ENCODE measurements at places on chromosomes 7 and 10. TPM values are rescaled to one million over a fixed set of nuclear protein-coding genes. Genes with fewer than 3 reads are reported as not detected.
A peak's percentile ranks its signal among the peaks of the same experiment; 100 is the strongest.

DNA sequence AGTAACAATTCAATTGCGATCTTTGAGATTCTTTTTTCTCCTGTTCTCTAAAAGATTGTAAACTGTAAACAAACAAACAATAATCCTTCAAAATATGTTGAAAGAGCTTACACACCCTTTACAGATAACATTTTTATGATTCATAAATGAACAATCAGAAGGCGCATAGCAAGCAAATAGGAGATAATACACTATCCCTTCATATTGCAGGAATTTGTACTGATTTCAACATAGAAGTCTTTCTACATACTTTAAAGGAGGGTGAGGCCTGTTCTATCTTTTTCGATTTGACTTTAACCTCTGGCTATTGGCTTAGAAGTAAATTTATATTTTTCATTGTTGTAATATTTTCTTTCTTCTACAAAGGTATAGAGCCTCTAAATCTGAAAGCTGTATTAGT is 57.2 kb downstream of the TFEC start:
- no peak for DNase-seq

DNA sequence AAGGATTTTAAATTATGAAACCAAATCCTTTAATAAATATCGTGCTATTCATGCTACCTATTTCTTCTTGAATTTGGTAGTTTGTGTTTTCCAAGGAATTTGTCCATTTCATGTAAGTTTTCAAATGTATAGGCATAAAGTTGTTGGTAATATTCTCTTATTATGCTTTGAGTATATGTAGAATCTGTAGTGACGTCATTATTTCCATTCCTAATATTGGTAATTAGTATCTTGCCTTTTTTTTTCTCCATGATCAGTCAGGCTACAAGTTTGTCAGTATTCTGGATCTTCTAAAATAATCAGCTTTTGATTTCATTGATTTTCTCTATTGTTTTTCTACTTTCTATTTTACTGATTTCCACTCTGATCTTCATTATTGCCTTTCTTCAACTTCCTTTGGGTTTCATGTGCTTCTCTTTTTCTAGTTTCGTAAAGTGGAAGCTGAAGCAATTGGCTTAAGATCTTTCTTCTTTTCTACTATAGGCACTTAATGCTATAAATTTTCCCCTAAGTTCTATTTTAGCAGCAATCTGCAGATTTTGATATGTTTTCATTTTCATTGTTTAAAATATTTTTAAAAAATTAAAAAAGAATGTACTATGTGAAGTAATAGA is 156.5 kb upstream of the HDAC9 start:
- no peak for DNase-seq

The ZNF365 gene
- total RNA-seq = 6.2 TPM

DNA sequence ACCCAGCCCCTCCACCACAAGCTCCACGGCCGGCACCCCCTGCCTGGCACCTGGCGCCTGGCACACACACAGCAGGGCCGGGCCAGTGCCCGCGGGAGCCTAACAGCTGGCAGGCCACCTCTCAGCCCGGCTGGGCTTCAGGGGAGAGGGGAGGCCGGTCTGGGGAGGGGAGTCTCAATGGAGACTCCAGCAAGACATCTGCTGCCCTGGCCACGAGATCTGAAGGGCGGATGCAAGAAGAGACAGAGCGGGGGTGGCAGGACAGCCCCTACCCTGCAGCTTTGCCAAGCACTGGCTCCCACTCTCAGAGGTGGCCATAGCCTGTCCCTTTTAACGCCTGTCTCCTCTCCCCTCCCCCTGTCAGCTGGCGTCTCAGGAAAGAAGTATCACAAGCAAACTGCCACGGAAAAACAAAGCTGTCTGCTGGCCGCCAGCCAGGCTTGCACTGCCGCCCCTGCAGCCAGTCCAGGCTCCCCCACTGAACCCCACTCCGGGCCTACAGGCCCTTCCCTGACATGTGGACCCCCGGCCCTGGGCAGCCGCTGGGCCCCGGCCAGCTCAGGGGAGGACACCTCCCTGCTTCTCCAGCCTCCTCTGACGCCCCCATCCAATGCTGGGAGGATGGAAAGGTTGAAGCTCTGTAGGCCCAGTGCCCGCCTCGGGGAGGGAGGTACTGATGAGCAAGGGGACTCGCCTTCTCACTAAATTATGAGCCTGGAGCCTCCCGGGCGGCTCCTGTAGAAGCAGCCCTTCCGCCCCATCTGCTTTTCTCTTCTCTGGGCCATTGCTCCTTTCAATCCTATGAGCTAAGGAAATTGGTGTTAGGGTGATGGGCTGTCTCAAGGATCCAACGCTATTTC is 178.4 kb downstream of the ARHGAP12 start:
- peak; percentile 88 for DNase-seq

The LRRC4 gene
- 0.38 TPM for total RNA-seq

The CALHM1 gene
- not detected for total RNA-seq

- no peak for DNase-seq
Measured at GRCh38 chr10:132443983-132444876, 47.2 kb downstream of the PWWP2B start.

The PIK3AP1 gene
- not detected for total RNA-seq

The AQP1 gene
- 0.23 TPM for total RNA-seq

DNA sequence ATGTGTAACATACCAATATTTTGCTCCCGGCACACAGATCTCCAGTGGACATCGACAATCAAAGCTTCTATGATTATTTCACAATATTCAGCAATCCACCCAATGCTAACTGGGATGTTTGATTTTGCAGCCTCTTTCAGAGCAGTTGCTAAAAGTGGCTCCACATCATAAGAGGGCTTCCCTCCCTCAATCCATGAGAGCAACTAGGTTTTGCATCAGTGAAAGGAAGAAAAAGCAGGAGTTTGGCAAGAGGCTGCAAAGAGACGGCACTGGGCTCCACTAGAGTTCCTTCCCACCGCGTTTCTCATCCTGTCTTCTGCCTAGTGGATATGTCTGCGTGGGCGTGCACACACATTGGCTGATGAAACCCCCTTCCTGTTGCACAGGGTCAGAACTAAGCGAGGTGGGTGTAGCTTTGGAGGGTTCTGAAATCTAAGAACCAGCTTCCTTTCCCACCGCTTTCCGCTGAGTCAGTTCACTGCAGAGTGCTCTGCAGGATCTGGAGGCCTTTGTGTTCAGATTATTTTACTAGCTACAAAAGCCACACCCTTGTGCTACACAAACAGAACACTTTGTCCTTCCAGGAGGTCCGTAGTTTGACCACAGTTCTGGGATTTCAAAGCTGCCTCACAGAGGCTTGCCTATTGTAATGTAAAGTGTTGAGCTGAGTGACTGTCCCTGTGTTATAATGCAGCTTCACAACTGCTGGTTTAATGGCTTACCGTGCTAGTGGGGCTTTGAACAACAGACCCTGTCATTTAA is 28.1 kb downstream of the ARL4A start:
- peak; percentile 100 for DNase-seq

GRCh38 chr10:120824881-120825309 is 26.3 kb upstream of the WDR11 start:
- DNase-seq = peak; percentile 1

- DNase-seq = no peak
Measured at GRCh38 chr10:34596351-34596750, 218.7 kb downstream of the PARD3 start.

The KNDC1 gene
- not detected for total RNA-seq

- peak; percentile 5 for DNase-seq
Measured at GRCh38 chr10:36559412-36560400, 565.7 kb upstream of the ANKRD30A start.

The PRKG1 gene
- 6.2 TPM for total RNA-seq

DNA sequence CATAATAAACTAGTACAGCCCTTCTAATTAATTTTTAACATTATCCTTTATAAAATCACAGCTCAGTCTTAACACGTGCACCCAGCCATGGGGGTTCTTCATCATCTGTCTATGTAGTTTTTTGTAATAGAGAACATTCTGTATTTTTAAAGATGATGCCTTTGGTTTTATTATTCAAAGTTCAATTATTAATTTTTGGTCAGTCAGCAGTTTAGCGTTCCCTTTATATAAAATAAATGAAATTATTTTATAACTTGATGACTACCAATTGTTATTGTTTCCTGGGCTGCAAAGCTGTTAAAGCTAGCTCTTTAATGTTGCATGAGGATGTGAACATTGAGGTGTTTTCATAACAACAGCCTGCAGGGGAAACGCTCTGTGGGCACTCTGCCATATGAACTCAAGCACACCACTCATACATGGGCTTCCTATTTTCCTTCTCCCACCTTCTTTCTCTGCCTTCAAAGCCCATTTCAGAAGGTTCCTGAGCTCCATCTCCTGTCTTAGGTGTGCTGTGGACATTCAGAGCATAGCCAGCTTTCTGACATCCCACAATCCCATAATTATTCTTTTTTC is 172.0 kb upstream of the YAE1 start:
- no peak for DNase-seq

The SLC29A3 gene
- total RNA-seq = 1.8 TPM

DNA sequence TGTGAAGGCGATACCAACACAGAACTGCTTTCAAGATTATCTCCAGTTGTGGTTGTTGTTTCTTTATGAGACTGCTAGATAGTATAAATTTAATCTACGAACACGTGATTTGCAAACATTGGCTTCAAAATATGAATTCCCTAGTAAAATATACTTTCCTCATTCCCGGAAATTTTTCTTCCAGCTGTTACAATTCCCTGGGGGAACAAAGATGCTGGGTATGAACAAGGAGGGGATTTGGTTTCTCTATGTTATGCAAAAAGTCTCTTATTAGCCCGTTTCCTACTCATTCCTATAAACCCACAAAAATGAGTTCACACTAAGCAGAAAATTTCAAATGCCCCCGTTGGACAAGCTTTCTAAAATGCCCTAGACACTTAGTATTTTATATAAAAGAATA is 928.3 kb downstream of the CNTNAP2 start:
- DNase-seq = peak; percentile 14

- no peak for DNase-seq
Measured at GRCh38 chr10:85919491-85920021, 447.0 kb downstream of the GRID1 start.

DNA sequence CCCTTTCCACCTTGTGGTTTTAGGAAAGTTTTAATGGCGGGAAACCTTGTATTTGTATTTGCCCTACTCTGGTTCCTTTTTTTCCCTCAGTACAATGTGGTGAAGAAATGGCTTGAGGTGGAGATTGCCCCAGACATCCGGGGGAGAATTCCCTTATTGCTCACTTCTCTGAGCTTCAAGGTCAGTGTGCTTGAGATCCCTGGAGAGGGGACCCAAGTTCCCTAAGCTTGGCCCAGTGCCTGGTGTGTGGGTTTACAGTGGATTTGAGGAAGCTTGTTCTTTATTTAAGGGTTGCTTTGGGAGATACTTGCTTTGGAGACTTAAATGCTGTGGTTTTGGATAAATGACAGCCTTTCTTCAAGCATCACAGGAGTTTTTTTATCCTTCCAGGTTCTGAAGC is 18.3 kb downstream of the CALHM2 start:
- DNase-seq = peak; percentile 13

The EGR2 gene
- 0.13 TPM for total RNA-seq

- DNase-seq = no peak
Measured at GRCh38 chr10:96341219-96342182, 17.3 kb downstream of the OPALIN start.

- no peak for DNase-seq
Measured at GRCh38 chr7:129780257-129780973, 168.9 kb downstream of the NRF1 start.

DNA sequence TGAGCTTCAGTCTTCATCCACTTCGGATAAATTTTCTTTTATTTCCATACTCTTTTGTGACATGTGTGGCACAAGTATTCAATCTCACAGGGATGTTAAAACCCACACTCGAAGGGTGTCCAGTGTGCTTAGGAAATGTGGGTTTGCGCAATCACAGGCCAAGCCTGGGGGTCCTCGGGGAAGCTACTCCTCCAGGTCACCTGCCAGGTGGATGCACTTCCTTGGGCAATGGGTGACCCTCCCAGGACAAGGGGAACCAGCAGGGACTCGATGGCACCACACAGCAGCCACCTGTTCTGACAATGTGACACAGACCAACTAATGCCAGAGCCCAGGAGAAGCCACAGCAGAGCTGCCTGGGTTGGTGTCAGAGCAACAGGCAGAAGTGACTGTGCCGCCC is 39.0 kb downstream of the PARP12 start:
- no peak for DNase-seq

The TEX47 gene
- not detected for total RNA-seq

- peak; percentile 32 for DNase-seq
Measured at GRCh38 chr10:102814453-102814871, 22.8 kb downstream of the CYP17A1 start.

DNA sequence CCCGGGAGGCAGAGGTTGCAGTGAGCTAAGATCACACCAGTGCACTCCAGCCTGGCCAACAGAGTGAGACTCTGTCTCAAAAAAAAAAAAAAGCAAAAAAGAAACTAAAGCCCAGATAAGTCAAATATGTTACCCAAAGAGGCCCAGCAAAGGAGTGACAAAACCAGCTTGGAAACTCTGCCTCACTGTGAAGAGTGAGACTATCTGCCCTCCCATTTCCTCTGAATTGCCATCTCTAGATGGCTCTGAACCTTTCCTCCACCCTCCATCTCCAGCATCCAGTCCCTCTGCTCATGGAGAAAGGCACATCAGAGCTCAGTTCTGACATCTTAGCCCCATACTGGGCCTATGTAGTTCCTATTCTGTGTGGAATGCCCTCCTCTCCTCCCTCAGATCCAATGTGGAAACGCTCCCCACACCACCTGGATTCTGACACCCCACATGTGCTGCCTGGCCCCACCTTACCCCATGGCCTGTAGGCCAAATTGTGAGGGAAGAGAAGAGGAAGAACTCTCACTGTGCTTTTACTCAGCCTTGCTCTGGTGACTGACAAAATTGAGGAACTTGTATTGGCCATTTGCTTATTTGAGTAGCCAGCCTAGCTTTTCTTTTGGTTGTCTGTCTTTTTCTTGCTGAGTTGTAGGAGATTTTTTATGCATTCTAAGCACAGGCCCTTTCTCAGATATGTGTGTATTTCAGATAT is 18.0 kb upstream of the NUDCD3 start:
- no peak for DNase-seq

The NUDCD3 gene
- total RNA-seq = 78.4 TPM

DNA sequence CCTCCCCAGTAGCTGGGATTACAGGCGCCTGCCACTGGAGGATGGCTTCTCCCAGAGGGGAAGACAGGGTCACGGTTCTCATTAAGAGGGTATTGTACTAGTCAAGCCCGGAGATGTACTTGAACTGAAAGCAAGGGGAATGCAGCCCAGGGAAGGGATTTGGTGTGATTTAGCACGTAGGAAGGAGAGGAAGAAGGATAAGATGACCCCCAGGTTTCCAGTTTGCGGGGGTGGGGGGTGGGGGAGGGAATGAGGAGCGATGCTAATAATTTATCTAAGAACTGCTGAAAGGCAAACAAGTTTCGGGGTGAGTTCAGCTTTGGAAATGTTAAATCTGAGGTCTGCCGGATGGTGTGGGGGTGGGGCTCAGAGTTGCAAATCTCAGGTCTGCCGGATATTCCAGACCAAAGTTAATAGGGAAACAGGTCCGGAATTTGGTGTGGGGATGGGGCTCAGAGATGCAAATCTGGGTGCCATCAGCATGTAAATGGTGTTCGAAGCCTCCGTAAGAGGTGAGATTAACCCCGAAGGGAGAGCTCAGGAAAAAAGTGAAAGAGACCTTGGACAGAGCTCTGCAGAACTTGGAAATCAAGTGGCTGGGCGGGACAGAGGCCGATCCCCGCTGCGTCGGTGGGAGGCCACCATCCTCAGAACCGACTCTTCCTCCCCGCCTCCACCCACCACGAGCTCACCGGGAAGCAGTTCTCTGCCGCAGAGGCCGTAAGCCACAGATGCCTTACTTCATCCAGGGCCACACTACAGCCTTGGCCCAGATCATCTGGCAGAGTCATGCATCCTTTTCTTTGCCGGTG is 1.6 kb upstream of the SEPHS1 start:
- peak; percentile 52 for DNase-seq

The ADAM12 gene
- 16.6 TPM for total RNA-seq

GRCh38 chr7:36228039-36228438 is 75.0 kb downstream of the EEPD1 start:
- DNase-seq = no peak

The PRKCQ gene
- total RNA-seq = not detected

Measured in LHCN-M2 (cell line).